Fibroblast of skin of abdomen (primary cell): ENCODE measurements at places on chromosomes 4 and X.

DNA sequence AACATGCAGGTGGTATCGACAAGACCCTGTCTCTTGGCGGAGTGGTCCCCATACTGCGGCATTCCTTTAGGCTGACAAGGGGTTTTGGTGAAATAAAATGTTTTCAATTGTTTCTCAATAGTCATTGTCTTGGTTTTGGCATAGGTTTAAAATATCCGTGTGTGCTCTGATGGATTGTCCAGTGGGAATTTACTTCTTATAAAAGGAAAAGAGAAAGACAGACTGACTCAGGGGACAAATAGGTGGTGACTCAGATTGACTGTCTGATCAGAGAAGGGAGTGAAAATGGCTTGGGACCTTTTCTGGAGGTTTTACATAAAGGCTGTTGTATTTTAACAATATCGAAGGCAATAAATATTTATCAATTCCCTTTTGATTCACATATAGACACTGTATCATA, 129.8 kb downstream of the SORBS2 start:
- DNase-seq, result peak; percentile 74

- DNase-seq, result no peak
Observed at GRCh38 chrX:46461660-46462191, 83.5 kb downstream of the ZNF674 start.

DNA sequence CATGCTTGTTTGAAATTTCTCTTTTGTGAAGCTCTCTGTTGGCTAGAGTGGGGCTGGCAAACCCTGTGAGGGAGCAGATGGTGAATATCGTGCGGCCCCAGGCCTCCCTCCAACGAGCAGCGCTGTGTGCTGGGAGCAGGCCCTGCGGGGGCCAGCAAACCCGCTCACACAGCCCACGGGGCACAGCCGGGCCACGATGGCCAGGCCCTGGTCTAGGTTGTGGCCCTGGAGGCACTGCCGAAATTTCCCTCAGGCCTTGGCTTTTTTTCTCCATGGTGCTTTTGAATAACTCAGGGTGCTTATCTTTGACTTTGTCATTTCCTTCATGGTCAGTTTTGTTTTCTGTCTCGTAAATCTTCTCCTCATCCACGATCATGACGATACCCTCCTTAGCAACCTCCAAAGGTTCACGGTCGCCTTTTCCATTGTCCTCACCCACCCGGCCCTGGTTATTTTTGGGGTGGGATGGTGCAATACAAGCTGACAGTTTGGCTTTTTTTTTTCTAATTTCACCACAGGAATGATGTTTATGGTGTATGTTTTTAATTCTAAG, 20.7 kb downstream of the PCGF3 start:
- DNase-seq, result peak; percentile 33

GRCh38 chr4:128292349-128292748, 4.7 kb upstream of the PGRMC2 start:
- DNase-seq, result no peak

- peak; percentile 73 for DNase-seq
Observed at GRCh38 chrX:139831675-139832456, 101.0 kb downstream of the ATP11C start.

GRCh38 chr4:182219411-182220056, 23.7 kb upstream of the TENM3 start:
- peak; percentile 42 for DNase-seq

GRCh38 chrX:100373673-100374072, 36.4 kb downstream of the PCDH19 start:
- DNase-seq, result no peak

DNA sequence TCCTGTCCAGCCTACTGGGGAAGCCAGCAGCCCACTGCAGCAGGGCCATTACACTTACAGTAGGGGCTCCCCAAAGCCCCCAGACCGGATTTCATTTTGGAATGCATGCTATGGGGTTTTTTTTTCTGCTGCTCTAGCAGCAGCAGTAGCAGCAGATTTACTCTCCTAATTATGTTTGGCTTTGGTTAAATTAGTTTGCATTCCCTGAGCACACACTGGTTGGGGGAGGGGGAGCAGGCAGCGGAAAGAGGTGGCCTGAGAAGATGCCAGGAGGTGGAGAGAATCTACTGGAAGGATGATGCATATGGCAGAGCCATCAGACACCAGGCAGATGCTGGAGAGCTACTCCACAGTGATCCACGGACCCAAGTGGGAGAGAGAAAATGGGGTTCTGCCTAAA, 109.6 kb downstream of the LDB2 start:
- DNase-seq, result no peak

DNA sequence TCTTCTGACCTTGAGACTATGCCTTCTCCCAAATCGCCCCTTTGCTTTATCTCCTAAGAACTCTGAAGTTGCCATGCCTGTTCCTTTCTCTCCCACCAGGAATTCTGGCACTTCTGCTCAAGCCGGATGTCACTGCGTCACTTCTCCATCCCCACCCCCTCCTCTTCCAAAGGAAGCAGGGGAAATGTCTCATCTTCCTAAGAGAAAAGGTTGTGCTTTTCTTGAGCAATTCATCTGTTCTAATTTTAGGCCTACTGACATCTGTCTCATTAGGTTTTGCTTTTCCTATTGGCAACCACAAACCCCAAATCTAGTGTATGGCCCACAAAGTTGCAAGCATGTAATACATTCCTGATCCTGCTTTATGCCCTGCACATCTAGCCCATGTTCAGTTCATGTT, 163.1 kb upstream of the PLAC1 start:
- DNase-seq, result peak; percentile 70

GRCh38 chr4:109301651-109302360, 652 bp downstream of the COL25A1 start:
- DNase-seq, result no peak

GRCh38 chrX:1598021-1598875, 6.8 kb downstream of the AKAP17A start:
- DNase-seq, result no peak

DNA sequence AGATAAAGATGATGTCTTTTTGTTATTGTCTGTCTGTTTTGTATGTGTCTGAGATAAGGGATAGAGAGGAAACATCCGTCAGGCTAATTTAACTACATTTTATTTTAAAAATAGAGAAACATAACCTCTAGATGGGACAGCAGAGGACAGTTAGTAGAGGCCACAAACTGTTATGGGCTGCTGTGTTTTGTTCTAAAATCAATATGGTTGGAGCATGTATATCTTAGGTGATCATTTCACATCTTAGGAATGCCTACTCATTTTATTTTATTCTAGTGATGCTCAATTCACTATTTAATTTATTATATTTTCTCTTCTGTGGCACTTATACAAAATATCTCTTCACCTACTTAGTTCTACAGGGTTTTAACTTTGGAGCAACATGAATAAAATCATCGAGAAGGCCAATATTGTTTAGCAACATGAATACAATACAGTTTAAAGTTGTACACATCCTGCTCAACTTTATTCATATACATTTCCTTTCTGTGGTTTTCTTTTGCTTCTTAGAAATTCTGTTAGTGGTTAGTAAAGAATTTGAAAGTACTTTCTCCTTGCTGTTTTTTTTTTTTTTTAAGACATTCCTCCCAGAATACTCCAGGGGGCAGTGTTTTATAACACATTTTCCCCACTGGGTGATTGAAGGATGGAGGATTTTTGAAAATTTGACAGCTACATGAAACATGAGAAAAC, 392.9 kb downstream of the UNC5C start:
- peak; percentile 80 for DNase-seq

DNA sequence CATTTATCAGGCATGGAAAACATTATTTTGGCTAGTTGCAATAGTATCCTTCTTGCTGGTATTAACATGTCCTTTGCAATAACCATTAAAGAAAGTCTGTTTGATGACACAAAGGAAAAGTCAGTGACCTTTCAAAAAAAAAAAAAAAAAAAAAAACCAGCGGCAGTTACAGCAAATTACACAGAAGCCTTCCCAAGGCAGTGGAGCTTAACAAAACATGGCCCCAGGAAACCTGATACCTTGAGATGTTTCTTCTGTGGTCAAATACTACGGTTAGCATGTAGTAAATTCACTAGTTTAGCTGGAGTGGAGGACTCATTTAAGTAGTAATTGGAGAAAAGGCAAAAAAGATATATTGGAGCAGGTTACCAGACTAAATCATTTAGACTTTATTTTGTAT, 359.1 kb downstream of the DACH2 start:
- no peak for DNase-seq

GRCh38 chr4:8524595-8525382, 55.4 kb upstream of the GPR78 start:
- peak; percentile 34 for DNase-seq

GRCh38 chr4:100984901-100985300, 362.4 kb downstream of the PPP3CA start:
- peak; percentile 85 for DNase-seq

- no peak for DNase-seq
Observed at GRCh38 chr4:54913751-54914526, 211.5 kb downstream of the KDR start.

DNA sequence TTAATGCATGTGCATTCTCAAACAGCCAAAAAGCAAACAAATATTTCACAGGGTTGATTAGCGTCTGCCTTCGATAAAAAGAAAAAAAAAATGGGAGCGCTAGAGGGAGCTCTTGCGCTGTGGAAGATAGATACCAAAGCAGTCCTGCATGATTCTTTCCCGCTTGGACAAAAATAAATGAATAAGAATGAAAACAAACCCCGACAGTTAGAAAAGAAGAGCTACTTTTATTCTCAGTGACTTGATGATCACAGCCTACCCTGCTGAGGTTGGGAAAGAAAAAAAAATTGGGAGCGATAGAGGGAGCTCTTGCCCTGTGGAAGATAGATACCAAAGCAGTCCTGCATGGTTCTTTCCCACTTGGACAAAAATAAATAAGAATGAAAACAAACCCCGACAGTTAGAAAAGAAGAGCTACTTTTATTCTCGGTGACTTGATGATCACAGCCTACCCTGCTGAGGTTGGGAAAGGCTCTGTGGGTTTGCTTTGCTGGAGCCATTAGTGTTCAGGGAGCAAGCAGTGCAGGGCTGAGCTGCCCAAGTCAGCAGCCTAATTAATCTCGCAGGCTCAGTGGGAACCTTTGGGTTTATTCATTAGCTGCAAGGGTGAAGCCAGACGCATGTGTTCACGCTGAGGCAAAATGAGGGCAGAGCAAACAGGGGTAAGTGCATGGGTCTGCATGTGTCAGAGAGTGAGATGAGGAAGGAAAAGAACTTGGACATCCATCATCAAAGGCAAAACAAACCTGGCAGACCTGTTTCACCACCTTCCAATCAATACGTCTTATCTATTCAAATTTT, 249.3 kb upstream of the PRKX start:
- DNase-seq, result peak; percentile 1

DNA sequence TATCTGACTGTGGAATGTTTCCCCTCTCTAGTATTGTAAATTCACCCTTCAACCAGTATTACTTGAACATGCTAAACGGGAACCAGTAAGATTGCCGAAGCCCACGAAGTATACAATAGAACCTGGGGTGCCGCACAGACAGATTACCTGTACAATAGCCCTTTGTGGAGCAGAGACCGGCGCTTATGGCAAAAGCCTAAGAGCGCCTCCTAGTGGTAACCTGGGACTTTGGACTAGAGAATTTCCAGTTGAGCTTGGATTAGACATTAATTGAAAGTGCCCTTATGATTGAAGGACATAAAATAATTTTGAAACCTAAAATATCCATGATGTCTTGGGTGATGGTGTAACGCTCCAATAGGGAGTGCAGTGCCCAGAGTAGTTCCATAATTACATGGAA, 14.1 kb downstream of the ZNF157 start:
- DNase-seq, result peak; percentile 33

DNA sequence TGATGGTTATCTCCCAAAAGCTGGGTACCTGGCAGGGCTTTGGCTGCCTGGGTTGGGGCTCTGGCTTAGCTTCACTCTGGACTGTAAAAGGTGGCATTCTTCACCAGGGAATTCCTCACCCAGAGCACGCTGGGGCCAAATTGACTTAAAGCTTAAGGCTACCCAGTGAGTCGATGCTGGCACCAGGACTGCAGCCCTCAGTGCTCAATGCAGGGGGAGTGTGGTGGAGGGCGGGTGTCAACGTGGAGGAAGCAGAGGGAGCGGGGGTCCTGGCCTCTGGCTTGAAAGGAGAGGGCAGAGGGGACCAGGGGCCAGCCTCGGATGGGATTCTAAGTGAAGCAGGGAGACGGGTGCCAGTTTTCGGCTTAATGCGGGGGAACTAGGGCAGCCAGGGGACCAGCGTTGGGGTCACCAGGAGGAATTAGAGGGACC, 446 bp upstream of the FAM50A start:
- DNase-seq, result no peak

DNA sequence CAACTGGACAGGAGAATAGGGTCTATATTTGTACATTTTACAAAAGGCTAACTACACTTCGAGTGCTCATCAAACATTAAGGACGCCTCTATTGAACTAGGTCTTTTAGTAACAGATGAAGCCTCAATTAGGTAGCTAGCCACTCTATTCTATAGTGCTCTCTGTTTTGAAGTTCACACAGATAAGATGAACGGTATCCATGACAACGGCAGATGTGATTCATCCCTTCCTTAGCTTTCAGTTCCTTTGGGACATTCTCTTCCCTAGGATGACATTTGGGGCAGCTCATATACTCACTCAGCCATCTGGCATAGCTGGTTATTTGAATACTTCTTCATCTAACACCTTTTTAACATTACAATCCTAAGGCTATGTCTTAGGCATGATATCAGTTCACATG, 62.4 kb upstream of the WDFY3 start:
- DNase-seq, result peak; percentile 36

DNA sequence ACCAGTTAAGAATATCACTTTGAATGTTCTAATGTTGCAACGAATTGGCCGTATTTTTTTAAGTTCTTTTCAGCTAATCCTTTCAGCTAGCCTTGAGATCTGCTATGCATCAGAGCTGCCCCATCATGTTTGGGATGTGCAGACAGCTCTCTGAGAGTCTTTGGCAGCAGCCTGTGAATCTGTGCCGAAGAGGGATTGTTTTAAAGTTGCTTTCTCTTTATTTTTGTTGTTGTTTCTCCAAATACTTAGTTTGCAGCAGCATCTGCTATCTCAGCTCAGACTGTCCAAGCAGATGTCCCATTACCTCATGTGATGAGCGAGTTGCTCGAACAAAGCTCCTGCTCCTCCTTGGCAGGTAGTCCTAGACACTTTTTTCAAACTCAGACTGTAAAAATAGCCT, 1002.5 kb upstream of the INTU start:
- DNase-seq, result peak; percentile 10

DNA sequence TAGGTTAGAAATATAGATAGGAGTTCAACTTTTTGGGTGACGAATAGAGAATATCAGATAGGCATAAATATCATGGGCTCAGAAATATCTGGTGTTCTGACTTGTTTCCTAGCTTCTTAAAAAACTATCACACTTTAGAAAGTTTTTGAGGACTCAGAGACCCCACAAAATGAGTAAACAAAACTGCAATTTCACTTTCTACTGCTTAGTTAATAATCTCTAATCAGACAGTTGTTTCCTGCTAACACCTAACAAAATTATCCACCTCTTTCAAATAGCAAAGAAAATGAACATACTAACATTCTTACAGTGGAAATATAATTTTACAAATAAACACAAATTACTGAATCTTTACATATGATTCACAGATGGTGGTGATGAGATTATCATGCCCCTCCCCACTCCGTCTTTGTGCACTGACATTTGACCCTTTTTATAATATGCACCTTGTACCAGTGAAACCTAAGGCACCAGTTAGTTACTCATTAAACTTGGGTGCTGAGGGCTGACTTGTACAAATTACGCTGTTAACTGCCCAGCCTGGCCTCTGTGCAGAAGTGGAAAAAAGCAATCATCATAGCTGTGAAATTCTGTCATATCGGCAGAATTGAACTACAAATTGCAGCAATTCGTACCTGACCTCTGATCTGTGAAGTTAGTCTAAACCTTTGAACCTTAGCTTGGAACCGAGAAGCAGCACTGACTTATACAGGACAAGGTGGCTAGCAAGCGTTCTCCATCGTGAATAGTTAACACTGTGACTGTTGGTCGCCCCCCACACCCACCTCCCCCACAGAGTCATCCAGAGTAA, 138.7 kb downstream of the CHRNA9 start:
- no peak for DNase-seq

- DNase-seq, result no peak
Observed at GRCh38 chr4:177879851-177880250, 437.6 kb upstream of the AGA start.
